ENCODE measurements at places on chromosomes 2 and 18.

- DNase-seq = no peak
Observed at GRCh38 chr2:168465594-168465993, 9.5 kb downstream of the CERS6 start.

- DNase-seq = no peak
Observed at GRCh38 chr2:143142598-143142997, 13.4 kb downstream of the ARHGAP15 start.

DNA sequence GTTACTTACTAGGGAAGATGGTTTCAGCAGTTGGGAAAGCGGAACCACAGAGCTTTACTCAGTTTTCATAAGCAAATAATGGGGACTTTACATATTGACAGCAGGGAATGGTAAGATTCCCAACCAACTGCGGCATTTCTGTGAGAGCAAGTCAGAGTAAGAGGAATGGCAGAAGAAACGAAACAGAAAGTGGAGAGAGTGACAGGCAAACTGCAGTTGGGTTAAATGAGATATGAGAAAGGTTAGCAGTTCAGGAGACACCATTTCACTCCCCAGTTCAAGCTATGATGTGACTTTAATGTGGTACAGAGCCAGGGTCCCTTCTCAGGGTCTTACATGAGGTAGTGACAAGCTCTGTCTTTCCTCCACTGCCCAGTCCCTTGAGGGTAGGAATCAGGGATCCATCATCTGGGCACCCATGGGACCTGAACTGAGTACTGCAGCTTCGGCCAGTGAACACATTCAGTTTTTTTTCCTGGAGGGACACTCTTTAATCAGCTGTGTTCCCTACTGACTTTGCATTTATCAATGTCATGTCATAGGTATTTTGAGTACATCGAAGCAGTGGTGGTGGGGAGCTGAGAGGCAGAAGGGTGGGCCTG is 33.0 kb upstream of the GREB1 start:
- no peak for DNase-seq

GRCh38 chr18:251572-251971 is 16.3 kb downstream of the THOC1 start:
- DNase-seq = no peak

DNA sequence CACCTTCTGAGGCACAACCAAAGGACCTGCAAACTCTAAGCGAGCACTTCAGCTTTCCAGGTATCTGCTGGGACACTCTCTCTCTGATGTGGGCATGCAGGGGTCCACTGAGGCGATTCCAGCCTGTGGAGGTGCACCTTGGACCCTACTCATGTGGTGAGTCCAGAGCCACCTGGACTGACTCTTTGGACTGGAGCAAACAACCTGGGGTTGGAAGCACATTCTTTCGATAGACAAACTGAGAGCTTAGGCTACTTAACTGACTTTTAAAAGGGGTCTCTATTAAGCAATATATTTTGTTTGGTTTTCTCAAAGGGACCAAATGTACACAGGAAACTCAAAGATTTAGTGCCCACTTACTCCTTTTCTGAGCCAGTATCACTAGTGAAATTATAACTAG is 51.6 kb downstream of the FRZB start:
- DNase-seq = no peak

- no peak for DNase-seq
Observed at GRCh38 chr18:64180617-64181016, 31.7 kb upstream of the LINC00305 start.

DNA sequence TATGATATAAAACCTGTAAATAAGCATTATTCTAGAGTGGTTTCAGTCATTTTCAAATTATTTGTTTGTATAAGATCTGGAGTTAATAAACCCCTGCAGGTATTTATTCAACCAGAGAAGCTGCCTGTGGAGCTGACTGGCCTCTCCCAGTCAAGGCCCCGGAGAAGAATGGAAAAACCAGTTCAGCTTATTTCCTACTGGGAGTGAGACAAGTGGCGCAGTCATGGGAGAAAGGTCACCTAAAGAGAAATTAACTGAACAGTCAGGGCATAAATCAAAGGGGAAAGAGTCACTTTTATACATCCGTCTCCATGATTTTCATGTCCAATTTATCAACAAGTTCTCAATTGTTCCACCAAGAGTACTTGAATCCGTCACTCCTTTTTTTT is 240.9 kb downstream of the RNF152 start:
- no peak for DNase-seq

DNA sequence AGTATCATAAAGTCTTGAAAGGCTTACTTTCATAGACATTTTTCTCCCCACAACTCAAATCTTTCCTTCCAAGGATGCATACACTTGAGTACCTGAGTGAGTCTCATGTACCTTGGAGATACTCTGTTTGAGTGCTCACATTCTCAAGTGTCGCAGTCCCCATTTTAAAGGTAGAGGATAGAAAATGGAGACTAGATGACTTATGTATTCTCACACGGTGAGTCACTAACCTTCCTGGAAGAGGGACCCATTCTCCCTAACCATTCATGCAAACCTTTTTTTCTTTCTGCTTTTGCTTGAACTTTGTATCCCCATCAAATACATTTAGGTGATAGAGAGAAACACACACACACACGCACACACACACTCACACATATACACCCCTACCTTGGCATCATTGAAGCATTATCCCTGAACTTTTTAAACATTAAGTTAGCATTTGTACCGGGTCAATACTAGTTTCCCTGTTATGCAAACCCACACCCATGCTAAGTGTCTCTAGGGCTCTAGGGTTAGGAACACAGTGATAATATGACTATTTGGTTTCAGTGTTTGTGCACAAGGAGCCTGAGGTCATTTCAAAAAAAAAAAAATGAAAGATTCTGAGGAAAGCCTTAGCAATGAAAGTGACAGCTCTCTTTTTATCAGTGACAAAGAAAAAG is 236.2 kb downstream of the IKZF2 start:
- no peak for DNase-seq

GRCh38 chr18:51330148-51330547 is 132.7 kb upstream of the MEX3C start:
- DNase-seq = no peak

DNA sequence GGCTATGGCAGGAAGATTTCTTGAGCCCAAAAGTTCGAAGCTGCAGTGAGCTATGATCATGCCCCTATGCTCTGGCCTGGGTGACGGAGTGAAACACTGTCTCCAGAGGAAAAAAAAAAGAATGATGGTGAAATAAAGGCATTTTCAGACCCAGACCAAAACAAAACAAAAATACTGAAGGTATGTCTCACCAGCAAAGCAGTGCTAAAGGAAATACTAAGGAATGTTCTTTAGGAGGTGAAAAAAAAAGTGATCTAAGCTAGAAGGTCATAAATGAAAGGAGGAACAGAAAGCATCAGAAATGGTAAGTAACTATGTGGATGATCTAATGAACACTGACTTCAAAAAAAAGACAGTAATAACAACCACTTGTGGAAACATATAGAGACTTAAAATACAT is 18.7 kb downstream of the SS18 start:
- no peak for DNase-seq

GRCh38 chr2:220227266-220227920 is 600.0 kb downstream of the SLC4A3 start:
- no peak for DNase-seq

GRCh38 chr2:8119782-8120505 is 561.9 kb upstream of the ID2 start:
- no peak for DNase-seq

DNA sequence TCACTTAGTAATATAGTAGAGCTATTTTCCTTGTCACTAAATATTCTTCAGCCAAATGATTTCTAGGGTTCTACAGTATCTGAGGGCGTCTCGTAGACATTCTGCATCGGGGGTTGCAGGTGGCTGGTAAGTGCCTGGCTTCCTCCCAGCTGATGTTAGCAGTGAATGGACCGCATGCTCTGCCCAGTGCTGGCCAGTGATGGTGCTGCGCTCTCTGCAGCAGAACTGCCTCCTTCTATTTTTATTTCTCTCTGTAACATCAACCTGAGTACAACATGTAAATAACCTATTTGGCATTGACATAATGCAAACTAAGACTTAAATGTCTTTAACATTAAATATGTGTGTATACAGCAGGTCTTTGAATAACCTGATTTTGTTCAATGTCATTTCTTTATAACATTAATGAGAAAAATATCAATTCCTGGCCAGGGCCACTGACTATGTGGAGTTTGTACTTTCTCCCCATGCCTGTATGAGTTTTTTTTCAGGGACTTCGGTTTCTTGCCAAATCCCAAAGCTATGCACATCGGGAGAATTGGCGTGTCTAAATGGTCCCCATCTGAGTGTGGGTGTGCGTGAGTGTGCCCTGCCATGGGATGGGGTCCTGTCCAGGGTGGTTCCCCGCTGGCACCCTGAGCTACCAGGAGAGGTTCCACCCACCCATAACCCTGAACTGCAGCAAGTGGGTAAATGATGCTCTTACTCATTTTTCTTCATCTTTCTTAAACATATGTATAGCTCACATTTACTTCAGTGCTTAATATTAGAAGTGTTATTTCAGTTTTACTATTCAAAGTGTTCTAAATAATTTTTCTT is 278.2 kb upstream of the EPAS1 start:
- no peak for DNase-seq

GRCh38 chr18:59628995-59629394 is 68.2 kb downstream of the CCBE1 start:
- DNase-seq = no peak

GRCh38 chr2:11677136-11678055 is 7.4 kb upstream of the NTSR2 start:
- no peak for DNase-seq

- no peak for DNase-seq
Observed at GRCh38 chr2:132577686-132578085, 92.3 kb downstream of the LYPD1 start.

- DNase-seq = no peak
Observed at GRCh38 chr18:42813570-42813969, 301.9 kb downstream of the RIT2 start.

DNA sequence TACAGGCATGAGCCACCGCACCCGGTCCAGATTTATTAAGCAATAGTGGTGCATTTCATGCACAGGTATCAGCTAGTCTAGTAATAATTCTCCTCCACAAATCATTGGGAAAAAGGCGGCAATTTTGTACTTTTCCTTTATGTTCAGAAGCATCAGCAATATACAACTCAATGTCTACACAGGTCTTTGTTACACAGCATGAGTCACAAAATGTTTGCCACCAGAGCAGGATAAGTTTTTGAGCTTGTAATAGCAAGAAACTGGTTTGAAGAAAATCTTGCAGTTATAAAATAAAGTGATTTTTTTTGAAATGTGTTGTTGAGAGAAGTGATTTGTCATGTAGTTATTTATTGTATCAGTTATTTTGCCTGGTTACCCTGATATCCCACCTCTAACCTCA is 4.8 kb upstream of the ITPRIPL1 start:
- no peak for DNase-seq

GRCh38 chr18:45999536-45999935 is 32.4 kb upstream of the EPG5 start:
- DNase-seq = no peak

DNA sequence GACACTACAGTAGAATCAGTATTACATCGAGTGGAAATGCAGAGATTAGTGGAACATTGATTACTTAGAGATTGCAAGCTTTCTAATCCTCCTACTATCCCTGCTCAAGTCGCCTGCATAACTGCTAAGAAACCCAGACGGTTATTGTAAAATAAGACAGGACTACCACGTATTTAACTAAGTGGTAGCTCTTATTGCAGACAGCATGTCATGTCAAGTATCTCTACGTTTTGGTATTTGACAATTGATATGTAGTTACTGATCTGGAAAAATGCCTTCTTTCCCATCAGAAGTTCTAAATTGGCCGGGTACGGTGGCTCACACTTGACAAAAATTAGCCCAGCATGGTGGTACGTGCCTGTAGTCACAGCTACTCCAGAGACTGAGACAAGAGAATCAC is 404.1 kb downstream of the CBLN2 start:
- DNase-seq = no peak

GRCh38 chr18:70334728-70335329 is 46.0 kb downstream of the SOCS6 start:
- no peak for DNase-seq

- no peak for DNase-seq
Observed at GRCh38 chr2:27174638-27175037, 25.8 kb downstream of the TCF23 start.

GRCh38 chr2:97707362-97708047 is 5.9 kb upstream of the ZAP70 start:
- DNase-seq = no peak

DNA sequence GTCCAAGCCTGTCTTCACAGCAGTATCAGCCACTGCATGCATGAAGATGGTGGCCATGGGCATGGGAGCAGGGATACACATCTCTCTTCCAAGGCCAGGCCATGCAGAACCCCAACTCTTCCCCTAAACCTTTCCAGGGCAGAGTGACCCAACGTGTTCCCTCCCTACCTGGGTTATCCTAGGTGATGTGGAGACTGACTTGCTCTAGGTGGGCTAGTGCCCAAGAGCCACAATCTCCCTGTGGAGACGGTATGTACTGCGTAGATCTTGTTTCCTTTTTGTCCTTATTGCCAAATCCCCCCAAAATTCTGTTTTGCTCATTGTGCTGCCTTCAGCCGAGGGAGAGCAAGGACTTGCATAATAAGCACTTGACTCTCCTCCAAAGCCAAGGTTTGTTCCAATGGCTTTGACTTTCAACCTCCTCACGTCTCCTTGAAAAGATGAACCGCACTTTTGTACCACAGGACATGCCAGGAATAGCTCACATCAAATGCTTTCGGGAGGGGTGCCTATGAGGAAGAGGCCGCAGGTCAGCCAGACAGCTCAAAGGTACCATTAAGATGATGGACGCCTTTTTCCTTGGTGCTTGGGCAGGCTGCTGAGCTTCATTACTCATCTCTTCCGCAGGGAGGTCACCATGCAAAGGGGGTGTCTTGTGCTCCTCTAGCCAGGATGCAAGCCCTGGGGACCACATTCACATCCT is 76.2 kb upstream of the GLI2 start:
- no peak for DNase-seq

DNA sequence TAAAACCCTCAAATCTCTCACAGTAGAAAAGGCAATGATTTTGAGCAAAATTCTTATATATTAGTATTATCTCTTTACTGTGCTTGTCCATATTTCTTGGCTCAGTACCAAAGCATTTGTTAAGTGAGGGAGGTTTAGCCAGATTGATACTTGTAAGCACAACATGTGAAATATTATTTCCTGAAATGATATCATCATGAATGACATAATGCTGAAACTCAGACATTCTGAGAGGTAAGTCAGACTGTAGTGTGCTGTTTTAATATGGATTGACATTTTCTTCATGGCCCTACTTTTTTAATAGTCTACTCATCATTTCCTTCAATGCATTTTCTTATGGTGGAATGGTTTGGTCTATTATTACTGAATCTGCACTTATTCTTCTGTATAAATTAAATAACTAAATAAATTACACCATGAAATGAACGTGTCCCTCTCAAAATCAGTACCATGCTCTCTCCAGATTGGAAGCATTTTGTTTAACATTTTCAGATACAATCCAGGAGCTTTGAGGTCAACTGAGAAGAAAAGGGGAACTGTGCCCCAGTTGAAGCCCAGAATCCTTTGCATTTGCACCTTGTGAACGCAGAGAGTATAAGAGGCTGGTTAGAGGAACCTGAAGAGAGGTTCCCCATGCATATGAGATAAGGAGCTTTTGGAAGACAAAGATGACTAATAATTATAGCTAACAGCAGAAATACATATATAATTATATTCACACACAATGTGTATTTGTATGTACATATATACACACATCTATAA is 50.1 kb upstream of the CRACDL start:
- no peak for DNase-seq
